ENCODE measurements at places on chromosomes 2 and 18.

GRCh38 chr2:239339726-239340601 is 60.9 kb downstream of the HDAC4 start:
- H3K4me3 ChIP-seq = no peak overlapping the region
- no peak overlapping the region for H3K27ac ChIP-seq

DNA sequence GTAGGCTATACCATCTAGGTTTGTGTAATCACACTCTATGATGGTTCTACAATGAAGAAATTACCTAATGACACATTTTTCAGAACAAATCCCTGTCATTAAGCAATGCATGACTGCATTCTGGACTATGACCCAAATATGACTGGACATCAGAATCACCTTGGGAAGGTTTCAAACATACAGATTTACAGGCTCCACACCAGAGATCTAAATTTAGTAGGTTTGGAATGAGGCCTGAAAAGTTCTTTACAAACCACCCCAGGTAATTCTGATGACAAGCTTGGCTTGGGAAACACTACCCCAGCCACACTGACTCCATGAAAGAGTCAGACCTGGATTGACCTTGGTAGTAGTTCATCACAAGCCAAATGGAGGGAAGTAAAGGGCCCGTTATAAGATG is 52.2 kb upstream of the NFE2L2 start:
- H3K27ac ChIP-seq = no peak overlapping the region
- no peak overlapping the region for H3K4me3 ChIP-seq
- peaks cover 6% of the 10 kb centered on the region for H3K4me1 ChIP-seq
- DNase-seq = no peak
- H3K27me3 ChIP-seq = no peaks in the 10 kb centered on the region
- no peaks in the 10 kb centered on the region for H3K36me3 ChIP-seq

DNA sequence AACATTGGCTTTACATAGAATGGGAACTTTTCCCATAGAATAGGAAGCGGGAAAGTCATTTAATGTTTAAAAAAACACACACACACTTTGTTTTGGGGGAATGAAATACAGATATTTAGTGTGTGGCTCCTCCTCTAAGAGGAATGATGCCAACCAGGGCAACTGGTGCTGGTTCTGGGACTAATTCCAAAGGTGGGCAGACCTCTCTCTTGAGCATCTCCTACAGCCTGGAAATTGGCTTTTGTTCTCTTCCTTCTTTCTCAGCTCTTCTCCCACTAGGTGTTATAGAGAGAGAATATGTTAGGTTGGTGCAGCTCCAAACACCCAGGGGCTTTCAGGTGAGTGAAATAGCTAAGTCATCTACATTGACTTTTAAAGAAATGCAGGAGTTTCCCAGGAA is 190.1 kb downstream of the RAD51AP2 start:
- no peaks in the 10 kb centered on the region for H3K27me3 ChIP-seq
- no peak overlapping the region for H3K4me3 ChIP-seq

DNA sequence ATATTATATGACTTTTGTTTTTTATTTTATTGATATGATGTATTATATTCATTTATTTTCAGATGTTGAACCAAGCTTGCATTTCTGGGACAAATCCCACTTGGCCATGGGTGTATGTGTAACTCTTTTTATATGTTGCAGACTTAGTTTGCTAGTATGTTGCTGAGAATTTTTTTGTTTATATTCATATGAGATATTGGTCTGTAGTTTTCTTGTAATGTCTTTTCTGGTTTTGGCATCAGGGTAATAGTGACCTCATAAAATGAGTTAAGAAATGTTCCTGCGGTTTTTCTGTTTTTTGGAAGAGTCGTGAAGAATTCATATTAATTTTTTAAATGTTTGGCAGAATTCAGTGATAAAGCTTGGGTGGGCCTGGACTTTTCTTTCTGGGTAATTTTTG is 88.7 kb downstream of the ASB1 start:
- H3K27me3 ChIP-seq = no peaks in the 10 kb centered on the region
- no peak overlapping the region for H3K4me3 ChIP-seq
- H3K4me1 ChIP-seq = no peaks in the 10 kb centered on the region
- DNase-seq = no peak
- H3K36me3 ChIP-seq = no peaks in the 10 kb centered on the region

- no peak for DNase-seq
- no peaks in the 10 kb centered on the region for H3K36me3 ChIP-seq
- peaks cover 18% of the 10 kb centered on the region for H3K4me1 ChIP-seq
These were observed at the start of gene HOXD12 for GRCh38 chr2:176099728-176100546. Gene HOXD12, plus strand, starts transcription at chr2:176099795. Its CDS starts 7 bp downstream, at chr2:176099802.

GRCh38 chr2:172516299-172516698 is 39.6 kb upstream of the PDK1 start:
- H3K27ac ChIP-seq = no peak overlapping the region
- H3K4me3 ChIP-seq = no peak overlapping the region
- H3K4me1 ChIP-seq = peaks cover 7% of the 10 kb centered on the region
- DNase-seq = no peak
- H3K36me3 ChIP-seq = no peaks in the 10 kb centered on the region
- no peaks in the 10 kb centered on the region for H3K27me3 ChIP-seq

GRCh38 chr2:216285701-216286100 is 86.6 kb downstream of the MARCHF4 start:
- no peaks in the 10 kb centered on the region for H3K36me3 ChIP-seq
- DNase-seq = no peak
- H3K27me3 ChIP-seq = no peaks in the 10 kb centered on the region
- H3K4me1 ChIP-seq = no peaks in the 10 kb centered on the region
- H3K4me3 ChIP-seq = no peak overlapping the region

DNA sequence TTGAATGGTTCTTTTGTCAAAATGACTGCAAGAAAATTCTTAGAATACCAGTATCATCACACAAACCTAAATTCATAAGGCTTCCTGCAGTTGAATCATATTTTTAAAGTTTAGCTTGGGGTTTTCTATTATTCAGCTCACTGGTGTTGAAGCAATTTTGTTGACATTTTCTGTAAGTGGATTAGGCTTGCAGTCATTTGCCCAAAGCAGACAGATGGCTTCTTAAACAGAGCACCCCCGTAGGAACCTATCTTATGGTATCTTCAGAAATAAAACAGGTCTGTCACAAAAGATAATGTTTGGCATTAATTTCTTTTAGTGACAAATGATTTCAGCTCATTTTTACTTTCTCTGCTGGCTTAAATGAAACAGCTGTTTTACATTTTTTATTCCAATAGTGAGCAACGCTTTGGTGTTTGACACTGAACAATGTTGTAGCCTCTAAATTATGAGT is 331.1 kb downstream of the PLCL1 start:
- no peaks in the 10 kb centered on the region for H3K4me1 ChIP-seq
- H3K27me3 ChIP-seq = no peaks in the 10 kb centered on the region
- H3K27ac ChIP-seq = no peak overlapping the region
- H3K36me3 ChIP-seq = no peaks in the 10 kb centered on the region
- no peak overlapping the region for H3K4me3 ChIP-seq
- no peak for DNase-seq

DNA sequence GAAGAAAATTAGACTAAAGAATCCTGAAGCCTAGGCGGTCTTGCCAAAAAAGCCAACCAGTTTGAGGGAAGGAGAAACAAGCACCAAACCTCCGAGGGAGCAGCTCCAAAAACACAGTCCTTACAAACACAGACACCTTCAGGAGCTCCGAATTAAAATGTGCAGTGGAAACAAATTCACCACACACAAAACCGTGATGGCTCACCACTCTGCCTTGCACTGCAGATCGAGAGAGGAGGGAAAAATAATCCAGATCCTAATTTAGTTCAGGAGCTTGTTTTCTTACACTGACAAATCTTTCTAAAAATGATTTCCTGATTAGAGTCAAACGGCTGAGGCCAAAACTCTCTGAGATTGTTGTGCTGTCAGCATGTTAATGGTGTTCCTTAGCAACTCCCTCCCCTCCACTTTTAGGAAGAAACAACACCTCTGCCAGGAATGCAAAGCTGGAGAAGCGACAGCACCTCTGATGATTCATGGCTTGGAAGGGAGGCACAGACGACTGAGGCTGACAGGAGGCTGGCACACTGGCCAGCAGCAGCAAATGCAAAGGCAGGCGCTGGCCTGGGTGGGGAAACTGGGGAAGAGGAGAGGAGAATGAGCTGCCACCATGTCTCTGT is 249.4 kb upstream of the KLHL29 start:
- H3K4me1 ChIP-seq = no peaks in the 10 kb centered on the region
- no peaks in the 10 kb centered on the region for H3K36me3 ChIP-seq
- no peak overlapping the region for H3K4me3 ChIP-seq
- H3K27ac ChIP-seq = no peak overlapping the region
- no peak for DNase-seq

DNA sequence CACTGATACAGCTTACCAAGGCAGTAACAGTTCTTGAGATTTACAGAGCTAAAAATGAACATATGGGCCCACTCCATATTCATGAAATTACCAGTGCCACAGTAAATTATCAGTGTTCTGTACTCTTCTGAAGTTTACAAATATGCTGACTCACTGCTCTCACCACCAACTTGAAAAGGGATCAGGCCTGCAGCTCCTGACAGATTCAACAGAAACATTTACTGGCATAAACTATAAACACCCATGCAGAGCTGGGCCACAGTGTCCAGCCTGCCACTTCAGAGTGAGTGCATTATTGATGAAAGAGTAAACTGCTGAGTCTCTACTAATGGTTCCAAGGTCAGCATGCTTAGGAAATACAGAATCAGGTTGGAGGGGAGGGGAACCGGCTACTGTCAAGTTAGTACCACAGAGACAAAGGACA is 83.1 kb downstream of the FARSB start:
- no peak for DNase-seq
- no peaks in the 10 kb centered on the region for H3K36me3 ChIP-seq
- H3K4me3 ChIP-seq = no peak overlapping the region
- H3K27me3 ChIP-seq = no peaks in the 10 kb centered on the region
- H3K4me1 ChIP-seq = no peaks in the 10 kb centered on the region

DNA sequence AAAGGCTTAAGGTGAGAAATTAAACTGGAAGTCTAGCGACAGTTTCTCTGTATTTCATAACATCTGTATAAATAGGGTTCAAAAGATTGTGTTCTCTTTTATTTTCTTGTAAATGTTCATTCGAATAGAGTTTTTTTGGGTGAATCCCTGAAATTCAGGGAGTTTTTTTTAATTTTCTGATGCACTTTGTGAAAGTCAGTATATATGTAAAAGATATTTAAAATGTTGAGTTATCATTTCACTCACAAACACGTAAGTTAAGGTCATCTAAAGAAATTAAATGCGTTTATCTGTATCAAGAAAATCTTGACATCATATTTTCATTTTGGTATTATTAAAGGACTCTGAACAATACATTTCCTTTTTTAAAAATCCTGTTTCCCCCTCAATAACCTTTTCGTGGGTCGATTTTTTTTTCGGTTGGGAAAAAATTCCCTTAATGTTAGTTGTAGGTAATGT is 3.4 kb downstream of the SP9 start:
- H3K4me1 ChIP-seq = peaks cover 66% of the 10 kb centered on the region
- no peak for DNase-seq
- no peaks in the 10 kb centered on the region for H3K36me3 ChIP-seq
- peaks cover 87% of the 10 kb centered on the region for H3K27me3 ChIP-seq
- H3K4me3 ChIP-seq = no peak overlapping the region

- DNase-seq = no peak
- H3K36me3 ChIP-seq = no peaks in the 10 kb centered on the region
- H3K4me1 ChIP-seq = no peaks in the 10 kb centered on the region
- H3K4me3 ChIP-seq = no peak overlapping the region
- H3K27me3 ChIP-seq = no peaks in the 10 kb centered on the region
- no peak overlapping the region for H3K27ac ChIP-seq
These were observed 4.4 kb downstream of the IL1B start for GRCh38 chr2:112831946-112832840.

GRCh38 chr2:219218217-219218731 is 484 bp downstream of the ABCB6 start:
- no peaks in the 10 kb centered on the region for H3K27me3 ChIP-seq
- peaks cover 18% of the 10 kb centered on the region for H3K4me1 ChIP-seq
- no peak for DNase-seq
- H3K4me3 ChIP-seq = peak overlapping the region; percentile 72
- H3K27ac ChIP-seq = peak overlapping the region; percentile 68

GRCh38 chr2:176638167-176639015 is 369.1 kb downstream of the MTX2 start:
- DNase-seq = peak; percentile 38
- H3K36me3 ChIP-seq = no peaks in the 10 kb centered on the region
- H3K4me3 ChIP-seq = peak overlapping the region; percentile 36
- peaks cover 35% of the 10 kb centered on the region for H3K27me3 ChIP-seq
- no peak overlapping the region for H3K27ac ChIP-seq
- peaks cover 4% of the 10 kb centered on the region for H3K4me1 ChIP-seq

DNA sequence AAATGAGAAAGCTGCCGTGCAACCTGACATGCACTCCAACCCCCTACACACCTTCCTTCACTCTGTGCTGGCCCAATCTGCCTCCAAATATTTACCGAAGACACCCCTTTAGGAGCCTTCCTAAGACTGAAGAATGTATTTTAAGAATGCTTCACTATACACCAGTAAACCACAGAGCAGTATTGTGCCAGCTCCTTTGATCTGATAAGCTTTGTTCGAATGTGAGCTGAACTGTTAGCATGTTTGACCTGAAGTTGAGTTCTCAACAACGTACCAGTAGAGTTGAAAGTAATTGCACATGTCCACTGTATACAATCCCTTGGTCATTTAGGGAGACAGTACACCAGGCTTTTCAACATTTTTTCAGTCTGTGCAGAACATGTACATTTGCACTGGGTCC is 259.2 kb downstream of the TGIF1 start:
- H3K4me1 ChIP-seq = no peaks in the 10 kb centered on the region
- H3K27me3 ChIP-seq = no peaks in the 10 kb centered on the region
- H3K4me3 ChIP-seq = no peak overlapping the region
- no peak overlapping the region for H3K27ac ChIP-seq
